ENCODE measurements at places on chromosomes 1 and 21.

DNA sequence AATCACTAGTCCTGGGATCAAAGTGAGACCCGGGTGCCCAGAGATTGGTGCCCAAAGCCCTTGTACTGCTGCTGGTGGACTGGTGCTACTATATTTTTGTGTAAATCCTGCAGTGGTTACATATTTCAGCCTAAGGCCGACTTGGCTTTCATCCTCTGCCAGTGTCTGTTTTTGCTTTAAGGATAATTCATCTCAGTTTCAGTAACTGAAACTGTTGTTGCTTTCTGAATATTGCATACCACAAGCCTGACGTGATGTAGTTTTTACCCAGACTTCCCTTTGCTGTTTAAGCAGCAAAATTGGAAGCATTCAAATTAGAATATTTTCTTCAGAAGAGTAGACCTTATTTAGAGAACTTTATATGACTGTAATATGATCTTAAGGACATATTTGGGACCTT, 341.8 kb downstream of the RYR2 start:
- no peak for DNase-seq

DNA sequence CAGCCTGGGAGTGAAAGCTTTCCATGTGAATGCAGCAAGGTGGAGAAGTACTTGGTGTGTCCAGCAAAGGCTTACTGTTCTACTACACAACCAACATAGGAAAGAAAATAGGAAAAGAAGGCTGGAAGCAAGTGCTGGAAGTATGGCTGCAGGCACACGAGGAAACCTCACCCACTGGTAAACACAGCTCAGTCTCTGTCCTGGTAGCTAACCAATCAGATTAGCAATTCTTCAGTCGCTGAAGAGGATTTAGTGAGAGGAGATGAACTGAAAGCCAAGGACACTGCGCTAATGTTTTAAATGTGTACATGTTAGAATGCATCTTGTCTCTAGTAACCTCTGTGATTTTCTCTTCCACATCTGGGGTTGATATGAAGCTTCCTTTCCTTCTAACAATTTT, 36.2 kb upstream of the CACHD1 start:
- no peak for DNase-seq

DNA sequence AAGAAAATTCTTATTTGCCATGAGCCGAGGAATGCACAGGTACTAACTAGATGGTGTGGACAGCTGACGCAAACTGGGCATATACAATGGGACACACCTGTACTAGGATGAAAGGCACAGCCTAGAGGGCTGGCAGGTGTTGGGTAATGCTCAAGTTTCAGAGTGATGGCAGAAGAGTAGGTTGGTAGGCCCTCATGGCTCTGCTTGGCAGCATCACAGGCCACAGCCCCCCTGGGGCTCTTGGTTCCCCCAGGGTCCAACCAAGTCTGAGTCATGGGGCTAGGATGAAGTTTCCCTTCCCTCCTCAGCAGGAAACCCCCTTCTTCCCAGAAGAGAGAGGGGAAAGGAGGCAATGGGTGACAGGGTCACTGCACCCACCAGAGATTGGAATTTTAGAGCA, 35.2 kb downstream of the SPEN start:
- no peak for DNase-seq

DNA sequence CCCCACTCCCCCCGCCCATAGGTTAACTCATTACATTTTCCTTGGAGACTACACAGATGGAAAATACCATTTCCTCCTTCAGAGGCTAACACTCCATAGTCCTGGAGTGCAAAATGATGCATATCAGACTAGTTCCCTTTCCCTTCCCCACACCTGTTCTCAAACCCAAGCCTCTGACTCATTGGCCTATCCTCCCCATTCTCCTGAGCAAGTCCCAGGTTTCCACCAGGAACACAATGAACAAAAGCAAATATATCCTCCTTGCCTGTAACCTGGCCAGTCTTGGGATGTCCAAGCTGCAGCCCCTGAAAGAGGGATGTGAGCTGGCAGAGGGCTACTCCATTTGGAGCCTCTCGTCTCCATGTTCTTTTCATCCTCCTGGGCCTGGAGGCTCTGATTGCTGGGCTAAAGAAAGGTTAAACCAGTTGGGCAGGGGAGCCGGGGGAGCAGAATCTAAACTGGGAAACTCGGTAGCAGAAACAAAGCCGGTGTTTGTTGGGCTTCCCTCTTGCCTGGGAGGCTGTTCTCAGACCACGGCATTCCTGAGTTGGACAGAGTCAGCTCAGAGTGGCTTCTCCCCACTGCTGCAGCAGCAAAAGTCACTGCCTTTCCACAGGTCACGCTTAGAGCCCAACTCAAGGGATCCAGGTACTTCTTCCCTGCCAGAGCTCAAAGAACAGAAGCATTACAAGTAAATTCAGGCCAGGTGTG, 13.9 kb downstream of the SSR2 start:
- DNase-seq: no peak

DNA sequence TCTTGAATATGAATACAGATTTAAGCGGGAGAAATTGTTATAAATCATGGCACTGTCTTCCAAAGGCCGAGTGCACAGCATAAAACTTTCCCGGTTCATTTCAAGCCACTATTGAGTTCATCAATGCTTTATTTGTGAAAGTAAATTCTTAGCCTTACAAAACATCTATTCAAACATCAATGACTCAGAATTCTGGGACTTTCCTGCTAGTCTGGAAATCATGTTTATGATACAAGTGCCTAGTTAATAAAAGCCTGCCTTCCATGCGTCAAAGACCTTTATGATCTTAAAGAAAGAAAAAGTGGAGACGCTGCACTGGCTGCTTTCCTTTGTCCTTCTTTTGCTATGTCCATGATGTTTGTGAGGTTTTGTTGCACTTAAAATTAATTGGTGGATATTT, 137.7 kb downstream of the SETD4 start:
- DNase-seq: no peak

DNA sequence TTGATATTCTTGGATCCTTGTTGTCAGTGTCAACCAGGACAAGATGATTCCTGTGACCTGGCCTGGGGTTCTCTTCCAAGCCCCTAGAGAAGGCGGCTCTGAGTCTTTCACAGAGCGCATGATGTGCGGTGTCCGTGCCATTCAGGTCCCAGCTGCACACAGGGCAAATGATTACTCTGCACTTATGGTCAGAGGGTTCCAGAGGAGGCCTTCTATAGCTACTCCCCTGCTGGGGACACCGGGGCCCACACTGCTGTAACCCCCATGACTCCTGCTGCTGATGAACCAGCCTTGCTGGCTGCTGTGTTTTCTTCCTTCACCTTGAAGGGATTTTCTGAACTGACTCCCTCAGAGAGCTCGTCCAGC, 1.5 kb downstream of the PTGFRN start:
- DNase-seq: no peak

DNA sequence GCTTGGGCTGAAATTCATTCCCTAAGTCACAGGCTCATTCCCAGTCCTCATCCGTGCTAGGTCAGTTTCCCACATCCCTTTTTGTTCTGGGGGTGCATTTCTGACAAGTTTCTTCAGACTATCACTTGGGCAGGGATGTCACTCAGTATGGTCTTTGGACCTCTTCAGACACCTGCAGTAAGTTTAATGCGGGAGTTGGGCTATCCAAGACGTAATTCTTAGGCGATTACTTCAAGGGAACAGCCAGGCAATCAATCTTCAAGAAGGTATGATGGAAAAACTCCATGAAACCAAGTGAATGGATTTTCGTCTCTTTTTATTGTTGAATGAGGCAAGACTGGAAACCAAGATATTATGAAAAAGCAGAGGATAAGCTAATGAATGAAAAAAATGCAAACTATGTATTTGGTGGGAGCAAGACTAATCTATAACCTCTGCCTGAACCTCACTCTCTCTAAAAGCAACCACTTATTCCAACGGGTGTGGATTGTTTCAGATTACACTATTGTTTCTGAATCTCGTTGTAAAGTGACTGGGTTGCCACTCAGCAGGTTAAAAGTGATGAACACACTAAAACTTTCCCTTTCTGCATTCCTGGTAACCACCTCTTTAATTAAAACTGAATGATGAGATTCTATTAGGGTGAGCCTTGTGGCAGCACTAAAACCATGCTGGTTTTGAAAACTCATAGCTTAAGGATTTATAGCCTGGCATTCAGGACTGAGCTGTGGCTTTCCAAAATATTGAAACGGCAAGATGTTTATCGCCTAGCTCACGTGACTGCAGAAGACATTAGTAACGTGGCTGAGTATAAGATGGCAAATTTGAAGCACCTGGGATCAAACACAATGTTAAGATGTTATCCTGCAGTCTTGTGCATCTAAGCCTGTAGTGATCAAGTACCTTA, 1.1 kb downstream of the RASAL2 start:
- no peak for DNase-seq
